ENCODE measurements at places on chromosomes 7 and 10. TPM values are rescaled to one million over a fixed set of nuclear protein-coding genes. Genes with fewer than 3 reads are reported as not detected.
A peak's percentile ranks its signal among the peaks of the same experiment; 100 is the strongest.

SPDYE2 gene
- total RNA-seq = not detected

DNA sequence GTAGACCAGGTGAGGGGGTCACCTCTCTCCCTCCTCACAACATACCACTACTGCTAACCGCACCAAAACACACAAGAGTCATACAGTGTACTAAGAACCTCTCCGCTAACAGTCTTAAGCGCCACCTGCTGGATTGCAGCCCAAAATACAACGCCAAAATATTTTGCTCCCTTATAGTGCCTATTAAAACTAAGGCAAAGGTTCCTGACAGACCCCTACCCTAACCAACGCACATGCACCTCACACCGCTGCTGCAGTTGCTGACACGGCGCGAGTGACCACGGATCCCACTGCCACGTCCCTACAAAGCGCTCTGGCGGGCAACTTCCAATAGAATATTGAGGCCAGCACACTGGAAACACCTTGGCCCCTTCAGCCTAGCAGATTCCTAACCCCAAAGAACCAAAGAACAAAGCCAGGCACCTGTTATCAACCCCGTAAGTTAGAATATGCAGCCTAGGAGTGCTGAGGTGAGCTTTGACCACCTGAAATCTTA lies 563.6 kb upstream of the SEMA3D start:
- peaks cover 12% of the 10 kb centered on the region for H3K27me3 ChIP-seq
- no peak overlapping the region for H3K27ac ChIP-seq
- peak; percentile 87 for DNase-seq
- no peaks in the 10 kb centered on the region for H3K36me3 ChIP-seq

VENTX gene
- total RNA-seq = 6.3 TPM

- no peaks in the 10 kb centered on the region for H3K27me3 ChIP-seq
- no peak overlapping the region for H3K4me3 ChIP-seq
- H3K27ac ChIP-seq = no peak overlapping the region
Observed at GRCh38 chr10:131733596-131733995, 167.2 kb upstream of the PPP2R2D start.

- no peaks in the 10 kb centered on the region for H3K4me1 ChIP-seq
- H3K36me3 ChIP-seq = peaks cover 10% of the 10 kb centered on the region
- no peak for DNase-seq
- H3K4me3 ChIP-seq = no peak overlapping the region
- no peak overlapping the region for H3K27ac ChIP-seq
Observed at GRCh38 chr10:36946598-36946997, 178.8 kb upstream of the ANKRD30A start.

FAM237B gene
- not detected for total RNA-seq

GRCh38 chr10:81831060-81831459 lies 43.9 kb upstream of the NRG3 start:
- H3K4me1 ChIP-seq = no peaks in the 10 kb centered on the region
- no peaks in the 10 kb centered on the region for H3K27me3 ChIP-seq
- DNase-seq = no peak
- H3K27ac ChIP-seq = no peak overlapping the region

GRCh38 chr7:825386-825785 lies 6.9 kb upstream of the SUN1 start:
- H3K4me3 ChIP-seq = no peak overlapping the region
- no peak for DNase-seq
- peak overlapping the region; percentile 67 for H3K27ac ChIP-seq
- H3K27me3 ChIP-seq = no peaks in the 10 kb centered on the region

RBP3 gene
- total RNA-seq = not detected

DNA sequence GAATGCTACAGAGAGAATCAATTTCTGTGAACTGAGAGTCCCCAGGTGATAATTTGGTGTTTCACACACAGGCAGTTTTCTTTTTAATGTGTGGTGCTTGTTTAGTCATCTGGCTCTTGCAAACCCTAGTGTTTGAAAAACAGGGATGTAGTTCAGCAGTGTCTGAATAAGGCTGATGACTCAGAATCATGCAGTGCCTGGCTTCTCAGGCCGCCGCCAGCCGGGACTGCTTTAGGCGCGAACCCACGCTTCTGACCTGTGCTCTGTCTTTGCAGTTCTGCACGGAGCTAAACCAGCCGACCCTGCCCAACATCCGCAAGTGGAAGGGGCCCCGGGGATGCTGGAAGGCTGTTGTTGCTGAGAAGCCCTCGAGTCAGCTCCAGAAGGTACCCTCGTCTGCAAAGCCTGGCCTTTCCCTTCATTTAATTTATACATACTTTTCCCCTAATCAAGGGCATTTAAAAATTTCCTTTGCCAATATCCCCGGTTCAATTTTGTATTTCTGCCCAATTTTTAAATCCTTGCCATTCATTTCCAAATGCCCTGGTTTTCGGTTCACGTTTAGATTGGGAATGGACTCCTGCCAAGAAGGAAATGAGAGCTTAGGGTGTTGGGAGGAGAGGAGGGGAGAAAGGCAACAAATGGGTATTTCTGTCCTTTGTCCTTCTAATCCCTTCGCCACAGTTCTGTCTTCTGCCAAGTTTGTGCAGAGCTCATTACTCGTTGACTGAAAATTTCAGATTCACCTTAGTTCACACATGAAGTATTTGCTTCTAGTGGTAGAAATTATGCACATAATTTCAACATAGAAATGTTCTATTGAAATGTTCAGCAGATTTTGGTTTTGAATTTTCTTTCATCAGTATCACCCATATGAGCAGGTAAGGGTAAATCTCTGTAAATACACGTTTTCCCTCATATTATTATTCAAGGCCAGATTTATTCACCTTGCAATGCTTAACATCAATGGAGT lies 108.5 kb upstream of the ANLN start:
- no peaks in the 10 kb centered on the region for H3K27me3 ChIP-seq
- H3K4me1 ChIP-seq = peaks cover 72% of the 10 kb centered on the region
- peak overlapping the region; percentile 84 for H3K27ac ChIP-seq
- peak overlapping the region; percentile 20 for H3K4me3 ChIP-seq
- DNase-seq = peak; percentile 69

GPR26 gene
- 0.07 TPM for total RNA-seq

Measured in GM23338 (cell line).